ENCODE measurements at places on chromosomes 12 and 14.

GRCh38 chr12:26162905-26163304 is 32.5 kb upstream of the SSPN start:
- no peak for DNase-seq

GRCh38 chr12:106633451-106633823 is 50.6 kb downstream of the RFX4 start:
- no peak for DNase-seq

DNA sequence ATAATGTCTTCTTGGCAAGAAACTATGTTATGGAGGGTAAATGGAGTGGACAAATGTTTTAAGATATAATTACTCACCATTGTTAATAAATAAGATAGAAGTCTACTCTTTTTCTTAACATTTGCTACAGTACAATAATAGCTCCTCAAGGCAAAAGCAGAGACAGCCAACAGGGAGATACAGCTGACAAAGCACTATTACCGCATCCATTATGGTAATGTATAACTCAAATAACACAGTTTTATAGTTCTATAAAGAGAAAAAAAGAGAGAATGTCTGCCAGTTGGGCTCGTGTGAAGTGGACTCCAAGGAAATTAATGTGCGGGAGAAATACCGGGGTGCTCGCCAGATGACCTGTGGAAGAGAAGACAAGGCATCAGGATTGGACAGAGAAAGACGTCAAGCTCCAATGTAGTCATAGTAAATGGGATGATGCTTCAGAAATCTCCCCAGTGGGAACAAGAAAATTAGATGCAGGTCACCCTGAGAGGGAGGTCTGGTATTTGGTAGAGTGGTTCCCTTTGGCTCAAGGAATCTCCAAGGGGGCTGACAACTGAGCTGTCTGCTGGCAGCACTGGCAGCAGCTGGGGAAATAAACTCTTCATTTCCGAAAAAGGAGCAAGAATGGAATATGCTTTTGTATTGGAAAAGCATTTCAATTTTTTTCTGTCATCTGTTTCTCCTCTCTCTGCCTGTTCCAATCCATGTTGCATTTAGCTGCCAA is 343.9 kb downstream of the LRFN5 start:
- DNase-seq, result no peak

DNA sequence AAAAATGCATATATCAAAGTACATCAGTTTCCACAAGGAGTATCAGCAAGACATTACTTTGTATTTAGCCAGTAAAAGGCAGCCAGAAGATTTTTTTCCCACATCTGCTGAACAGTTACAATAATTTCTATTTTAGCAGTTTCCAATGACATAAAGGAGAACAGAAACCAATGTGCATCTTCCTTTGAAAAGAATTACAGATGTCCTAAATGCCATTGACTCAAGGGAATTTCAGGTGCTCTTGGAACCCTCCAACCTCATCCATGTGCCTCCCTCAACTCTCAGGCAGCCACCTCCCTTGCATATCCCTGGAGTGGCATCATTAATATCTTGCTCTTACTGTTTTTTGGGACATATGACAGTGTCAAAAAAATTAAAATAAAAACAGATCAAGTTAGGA is 62.2 kb upstream of the ST8SIA1 start:
- no peak for DNase-seq

GRCh38 chr14:23345987-23346692 is 6.5 kb downstream of the SLC22A17 start:
- DNase-seq, result no peak

DNA sequence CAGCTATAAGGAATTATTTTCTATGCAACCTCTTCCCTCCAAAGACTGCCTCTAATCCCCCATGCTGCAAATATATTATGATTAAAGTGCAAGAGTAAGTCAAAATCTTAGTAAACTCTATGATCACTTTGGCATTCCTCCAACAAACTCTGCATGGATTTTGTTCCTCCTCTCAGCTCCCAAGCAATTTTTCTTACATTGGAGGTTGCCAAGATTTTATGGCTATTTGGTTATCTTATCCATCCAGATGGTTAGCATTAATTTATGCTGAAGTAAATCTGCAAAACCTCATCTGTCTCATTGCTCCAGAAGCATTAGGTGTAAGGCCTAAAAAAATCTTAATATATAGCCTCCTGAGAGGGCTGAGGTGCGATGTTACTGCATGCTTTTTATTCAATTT is 228.1 kb downstream of the CHST11 start:
- DNase-seq, result no peak

Measured in CD4-positive, alpha-beta T cell treated with Interleukin-17A for 4 hours (primary cell).